ENCODE measurements at places on chromosomes 1 and 21. TPM values are rescaled to one million over a fixed set of nuclear protein-coding genes. Genes with fewer than 3 reads are reported as not detected.

LIN28A gene
- not detected for total RNA-seq

RPE65 gene
- total RNA-seq = not detected

RNF186 gene
- not detected for total RNA-seq

TRAF3IP3 gene
- total RNA-seq = 4.3 TPM

FMO2 gene
- total RNA-seq = 66.2 TPM

LCE3D gene
- not detected for total RNA-seq

PHF13 gene
- total RNA-seq = 16.6 TPM

ELAPOR1 gene
- total RNA-seq = 0.83 TPM

- no peak for DNase-seq
These were observed 18.7 kb upstream of the CLDN8 start for GRCh38 chr21:30234643-30235042.

DNA sequence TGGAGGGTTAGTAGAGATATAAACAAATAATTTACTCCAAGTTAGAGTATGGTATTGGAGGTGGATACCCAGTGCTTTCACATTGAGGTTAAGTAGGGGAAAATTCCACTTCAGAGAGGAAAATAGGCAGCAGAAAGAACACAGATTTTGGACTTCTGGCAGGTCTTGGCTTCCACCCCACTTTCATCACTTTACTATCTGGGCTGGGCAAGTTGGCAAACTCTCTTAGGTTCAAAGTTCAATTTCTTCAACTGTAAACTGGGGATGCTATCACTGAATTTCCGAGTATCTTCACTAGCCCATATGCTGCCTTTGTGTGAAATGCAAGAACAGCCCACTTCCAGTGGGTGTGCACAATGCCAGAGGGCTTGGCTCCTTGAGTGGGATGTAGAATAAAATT lies 214.9 kb downstream of the GABPA start:
- no peak for DNase-seq

GRCh38 chr1:95233737-95234500 lies at the start of gene RWDD3:
Gene RWDD3 (plus strand): TSS chr1:95234210. CDS start chr1:95234231, 21 bp downstream.
- DNase-seq = peak; percentile 95

DNA sequence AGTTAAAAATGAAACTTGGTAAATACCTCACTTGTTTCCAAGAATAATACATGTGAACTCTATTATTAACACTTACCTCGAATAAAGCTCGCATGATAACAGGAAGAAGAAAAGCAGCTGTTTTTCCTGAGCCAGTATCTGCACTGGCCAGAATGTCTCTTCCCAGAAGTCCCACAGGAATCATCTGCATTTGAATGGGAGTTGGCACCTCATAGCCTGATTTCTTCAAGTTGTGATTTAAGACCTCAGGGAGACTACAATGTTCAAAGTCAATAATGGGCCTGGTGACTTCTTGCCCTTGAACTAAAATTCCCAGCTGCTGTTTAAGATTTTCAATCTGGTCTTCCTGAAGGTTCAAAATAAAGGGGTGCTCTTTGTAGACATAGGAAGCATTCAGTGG lies 3.8 kb downstream of the DDX59 start:
- DNase-seq = no peak

GRCh38 chr1:31064111-31064717 lies 1.3 kb downstream of the PUM1 start:
- no peak for DNase-seq

GRCh38 chr1:91513706-91514105 lies 13.1 kb downstream of the CDC7 start:
- no peak for DNase-seq

DNA sequence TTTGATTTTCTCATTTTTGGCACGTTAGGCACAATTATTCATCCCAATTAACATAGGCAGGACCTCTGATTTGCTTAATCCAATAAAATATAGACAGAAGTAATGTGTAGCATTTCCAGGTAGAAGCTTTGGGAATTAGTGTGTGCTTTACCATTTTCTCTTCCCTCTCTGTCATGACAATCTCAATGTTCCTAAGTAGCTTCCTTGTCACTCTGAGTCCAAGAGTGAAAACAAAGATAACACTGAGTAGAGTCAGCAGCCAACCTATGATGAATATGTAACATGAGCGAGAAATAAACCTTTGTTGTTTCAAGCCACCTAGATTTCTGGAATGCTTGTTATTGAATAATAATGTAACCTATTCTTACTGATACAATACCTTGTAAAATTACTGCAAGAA lies 283.8 kb downstream of the OMA1 start:
- no peak for DNase-seq

DNA sequence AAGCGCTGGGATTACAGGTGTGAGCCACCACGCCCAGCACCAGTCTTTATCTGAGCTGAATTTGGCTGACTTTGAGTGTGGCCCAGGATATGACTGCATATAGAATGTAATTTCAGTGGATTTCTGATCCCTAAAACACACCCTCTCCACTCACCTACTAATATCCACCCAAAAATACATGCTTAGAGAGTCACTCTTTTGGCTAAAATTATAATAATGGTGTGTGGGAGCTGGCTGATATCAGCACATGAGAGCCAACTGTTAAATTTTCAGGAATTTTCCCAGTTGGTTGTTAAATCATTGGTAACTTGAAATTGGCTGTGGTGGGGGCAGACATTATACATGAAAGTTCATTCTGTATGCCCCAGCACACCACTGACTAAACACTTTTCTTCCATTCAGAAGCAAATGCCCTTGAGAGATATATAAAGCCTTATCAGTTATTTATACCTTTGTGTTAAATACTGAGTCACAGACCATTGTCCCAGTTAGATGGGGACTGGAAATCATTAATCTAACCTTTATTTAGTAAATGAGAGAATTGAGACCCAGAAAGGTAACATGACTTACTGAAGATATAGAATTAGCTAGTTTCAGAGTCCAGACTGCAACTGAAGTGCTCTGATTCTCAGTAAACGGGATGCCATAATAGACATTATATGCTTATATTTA lies 9.9 kb upstream of the CD247 start:
- no peak for DNase-seq

DNA sequence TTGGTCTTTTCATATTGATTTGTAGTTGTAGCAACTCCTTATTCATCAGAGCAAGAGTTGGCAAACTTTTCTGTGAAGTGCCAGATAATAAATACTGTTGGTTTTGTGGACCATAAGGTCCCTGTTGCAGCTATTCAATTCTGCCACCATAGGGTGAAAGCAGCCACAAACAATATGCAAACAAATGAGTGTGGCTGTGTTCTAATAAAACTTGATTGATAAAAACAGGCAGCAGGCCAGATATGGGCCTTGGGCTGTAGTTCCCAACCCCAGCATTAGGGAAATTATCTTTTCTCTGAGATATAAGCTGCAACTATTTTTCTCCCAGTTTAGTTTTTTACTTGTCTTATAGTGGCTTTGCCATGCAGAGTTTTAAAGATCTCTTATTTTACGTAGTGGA lies 469.2 kb downstream of the SMYD3 start:
- DNase-seq = no peak

GRCh38 chr1:169698976-169699375 lies 12.4 kb downstream of the SELL start:
- no peak for DNase-seq

DNA sequence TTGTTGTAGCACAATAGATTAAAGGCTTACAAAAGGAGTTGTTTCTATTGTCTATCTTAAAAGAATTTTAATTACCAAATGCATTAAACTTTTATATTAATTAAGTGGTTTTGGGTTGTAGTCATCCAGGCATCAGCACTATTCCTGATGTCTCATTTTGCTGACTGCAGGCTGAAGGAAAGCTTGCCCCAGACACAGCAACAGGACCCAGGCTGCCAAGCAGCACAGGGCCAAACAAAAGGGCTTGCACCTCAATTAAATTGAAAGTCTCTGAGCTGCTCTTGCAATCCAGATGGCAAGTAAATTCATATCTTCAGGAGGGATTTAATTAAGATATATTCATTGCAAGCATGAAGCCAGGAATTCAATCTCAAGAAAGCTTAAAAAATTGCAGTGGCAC lies 80.7 kb upstream of the CHODL start:
- DNase-seq = no peak

DNA sequence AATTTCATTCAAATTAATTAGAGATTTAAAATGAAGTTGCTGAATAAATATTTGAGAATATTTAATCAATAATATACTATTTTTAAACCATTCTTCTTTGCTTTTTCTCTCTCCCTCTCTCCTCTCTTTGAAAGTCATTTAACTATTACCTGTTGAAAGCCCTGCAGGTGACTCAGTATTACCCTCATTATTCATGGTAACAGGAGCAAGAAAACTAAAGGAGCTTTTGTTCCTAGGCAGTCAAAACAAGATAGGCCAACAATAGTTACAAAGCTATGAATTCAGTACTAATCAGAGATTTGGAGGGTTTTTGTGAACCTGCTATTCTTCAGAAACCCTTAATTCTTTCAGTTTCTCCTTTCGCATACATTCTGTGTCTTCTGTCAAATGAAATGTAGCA lies 721.3 kb upstream of the NCAM2 start:
- no peak for DNase-seq

GRCh38 chr1:156508205-156508954 lies 7.8 kb upstream of the MEF2D start:
- DNase-seq = peak; percentile 94

GRCh38 chr1:28021064-28021463 lies 61.3 kb downstream of the XKR8 start:
- DNase-seq = no peak

DNA sequence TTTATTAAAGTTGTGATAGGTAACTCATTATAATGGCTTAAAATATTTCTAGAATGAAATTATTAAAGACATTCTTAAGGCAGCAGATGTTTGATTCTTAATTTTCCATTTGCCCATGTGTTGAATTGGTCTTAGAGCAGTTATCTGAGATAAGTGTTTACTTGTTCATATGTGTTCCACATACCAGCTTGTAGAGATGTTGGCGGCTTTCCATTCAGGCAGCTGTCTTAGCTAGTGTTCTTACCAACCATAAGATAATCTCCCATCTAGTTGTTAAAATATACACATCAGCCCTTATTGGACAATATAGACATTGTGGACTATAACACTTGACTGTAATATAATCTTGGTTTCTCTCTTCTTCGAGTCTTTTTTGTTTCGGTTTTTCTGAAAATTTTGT lies 1372.9 kb upstream of the ADGRL2 start:
- DNase-seq = no peak

DNA sequence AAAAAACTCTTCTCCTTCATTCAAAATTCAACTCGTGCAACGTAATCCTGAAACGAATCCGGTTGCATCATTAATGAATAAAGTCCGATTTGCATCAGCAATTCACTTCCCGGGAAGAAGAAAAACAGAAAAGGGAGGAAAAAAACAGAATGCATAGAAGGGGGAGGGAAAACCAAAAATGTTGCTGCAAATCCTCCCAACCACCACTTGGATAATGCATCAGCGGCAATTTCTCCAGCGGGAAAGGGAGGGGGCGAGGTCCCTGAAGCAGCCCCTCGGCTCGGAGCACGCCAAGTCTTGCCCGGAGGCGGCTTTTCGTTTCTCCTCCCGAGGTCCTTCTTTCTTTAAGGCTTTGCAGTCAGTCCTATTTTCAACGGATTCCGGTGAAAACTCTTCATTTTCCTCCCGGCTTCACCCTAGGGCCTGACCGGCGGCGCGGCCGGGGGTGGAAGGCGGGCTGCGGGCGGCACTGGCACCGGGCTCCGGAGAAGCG lies 723 bp downstream of the CDC42BPA start:
- DNase-seq = no peak

DNA sequence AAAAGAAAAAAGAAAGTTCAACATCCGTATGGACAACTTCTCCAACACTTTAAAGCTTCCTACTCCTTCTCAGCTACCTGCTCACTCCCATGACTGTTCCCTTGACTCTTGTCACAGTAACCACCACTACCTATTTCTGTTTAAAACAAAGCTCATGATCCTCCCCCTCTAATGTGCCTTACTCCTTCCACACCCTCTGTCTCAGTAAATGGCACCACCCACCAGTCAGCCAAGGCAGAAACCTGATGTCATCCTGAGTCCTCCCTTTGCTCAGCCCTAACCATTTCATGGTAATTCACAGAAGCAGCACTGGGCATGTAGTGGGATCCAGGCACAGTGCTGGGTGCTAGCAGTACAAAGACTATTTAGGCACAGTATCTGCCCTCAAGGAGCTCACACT lies 63.0 kb upstream of the PPM1J start:
- no peak for DNase-seq

GRCh38 chr1:90417126-90417525 lies 300.0 kb downstream of the BARHL2 start:
- no peak for DNase-seq

- DNase-seq = peak; percentile 95
These were observed at the start of gene MACF1 for GRCh38 chr1:39204441-39205081. Gene MACF1 (plus strand): TSS chr1:39204695. CDS start chr1:39205023, 328 bp downstream.

- peak; percentile 91 for DNase-seq
These were observed 34.8 kb downstream of the KPNA6 start for GRCh38 chr1:32142446-32143301.

GRCh38 chr1:174874331-174875053 lies 125.3 kb upstream of the CACYBP start:
- DNase-seq = no peak
